ENCODE measurements at places on chromosomes 7 and 10.

DNA sequence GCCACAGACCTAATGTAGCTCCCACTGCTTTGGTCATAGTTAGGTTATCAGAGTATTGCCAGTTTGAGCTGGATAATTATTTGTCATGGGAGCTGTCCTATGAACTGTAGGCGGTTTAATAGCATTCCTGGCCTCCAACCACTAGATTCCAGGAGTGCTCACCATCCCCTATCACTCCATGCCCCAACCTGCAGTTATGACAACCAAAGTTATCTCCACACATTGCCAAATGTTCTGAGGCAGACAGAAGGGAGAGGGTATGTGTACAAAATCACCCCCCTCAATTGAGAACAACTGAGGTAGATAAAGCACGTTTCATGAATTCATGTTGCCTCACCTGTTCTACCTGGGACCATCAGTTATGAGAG lies 119.0 kb upstream of the CACUL1 start:
- DNase-seq: no peak

- no peak for DNase-seq
These were observed 134.7 kb downstream of the DNAJB6 start for GRCh38 chr7:157471259-157472125.

DNA sequence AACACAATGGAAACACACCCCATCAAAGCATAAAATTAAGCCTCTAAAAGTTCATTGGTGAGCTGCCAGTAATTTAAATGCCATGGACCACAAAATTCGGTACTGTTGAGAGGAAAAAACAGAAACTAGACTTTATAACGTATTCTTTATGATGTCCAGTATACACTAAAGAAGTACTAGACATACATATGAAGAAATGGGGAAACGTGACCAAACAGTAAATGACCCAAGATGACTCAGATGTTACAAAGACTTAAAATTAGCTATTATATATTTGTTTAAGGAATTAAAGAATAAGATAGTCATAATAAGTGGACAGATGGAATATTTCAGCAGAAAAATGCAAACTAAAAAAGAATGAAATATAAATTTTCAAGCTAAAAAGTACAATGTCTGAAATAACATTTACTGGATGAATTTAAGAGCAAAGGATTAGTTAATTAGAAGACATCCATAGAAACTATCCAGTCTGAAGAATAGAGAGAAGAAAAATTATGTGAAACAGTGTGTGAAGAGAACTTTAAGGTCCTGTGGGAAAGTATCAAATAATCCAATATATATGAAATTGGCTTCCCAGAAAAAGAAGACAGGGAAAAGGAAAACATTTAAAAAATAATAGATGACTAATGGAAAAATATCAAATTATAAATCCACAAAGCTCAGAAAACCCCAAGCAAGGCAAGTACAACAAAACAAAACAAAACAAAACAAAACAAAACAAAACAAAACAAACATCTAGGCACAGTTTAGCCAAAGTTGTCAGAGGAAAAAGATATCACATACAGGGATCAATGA lies 69.4 kb downstream of the SAMD9 start:
- DNase-seq: no peak

DNA sequence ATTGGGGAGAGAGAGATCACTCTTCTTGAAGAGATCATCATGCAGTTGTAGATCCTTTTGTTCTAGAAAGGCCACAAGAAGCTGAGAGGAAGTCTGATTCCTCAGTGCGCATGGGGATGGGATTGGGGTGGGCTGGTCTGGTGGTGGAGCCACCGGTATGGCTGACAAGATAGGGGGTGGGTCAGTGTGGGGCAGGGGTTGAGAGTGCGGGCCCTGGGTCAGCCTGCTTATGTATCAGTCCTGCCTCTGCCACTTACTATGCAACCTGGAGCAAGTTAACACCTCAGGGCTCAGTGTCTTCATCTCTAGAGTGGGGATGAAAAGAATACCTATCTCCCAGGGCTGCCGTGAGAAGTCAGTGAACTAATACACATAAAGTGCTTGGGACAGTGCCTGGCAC lies 8.0 kb downstream of the SMARCD3 start:
- no peak for DNase-seq

- no peak for DNase-seq
These were observed 411.8 kb downstream of the SDK1 start for GRCh38 chr7:3712841-3713240.

- DNase-seq: no peak
These were observed 5.8 kb downstream of the ZNF365 start for GRCh38 chr10:62380016-62380415.

- DNase-seq: no peak
These were observed 107.4 kb downstream of the FAM107B start for GRCh38 chr10:14667280-14667679.

- DNase-seq: no peak
These were observed 65.3 kb upstream of the NPTX2 start for GRCh38 chr7:98551611-98552273.

GRCh38 chr7:55004579-55004978 lies 14.2 kb upstream of the EGFR start:
- DNase-seq: no peak

DNA sequence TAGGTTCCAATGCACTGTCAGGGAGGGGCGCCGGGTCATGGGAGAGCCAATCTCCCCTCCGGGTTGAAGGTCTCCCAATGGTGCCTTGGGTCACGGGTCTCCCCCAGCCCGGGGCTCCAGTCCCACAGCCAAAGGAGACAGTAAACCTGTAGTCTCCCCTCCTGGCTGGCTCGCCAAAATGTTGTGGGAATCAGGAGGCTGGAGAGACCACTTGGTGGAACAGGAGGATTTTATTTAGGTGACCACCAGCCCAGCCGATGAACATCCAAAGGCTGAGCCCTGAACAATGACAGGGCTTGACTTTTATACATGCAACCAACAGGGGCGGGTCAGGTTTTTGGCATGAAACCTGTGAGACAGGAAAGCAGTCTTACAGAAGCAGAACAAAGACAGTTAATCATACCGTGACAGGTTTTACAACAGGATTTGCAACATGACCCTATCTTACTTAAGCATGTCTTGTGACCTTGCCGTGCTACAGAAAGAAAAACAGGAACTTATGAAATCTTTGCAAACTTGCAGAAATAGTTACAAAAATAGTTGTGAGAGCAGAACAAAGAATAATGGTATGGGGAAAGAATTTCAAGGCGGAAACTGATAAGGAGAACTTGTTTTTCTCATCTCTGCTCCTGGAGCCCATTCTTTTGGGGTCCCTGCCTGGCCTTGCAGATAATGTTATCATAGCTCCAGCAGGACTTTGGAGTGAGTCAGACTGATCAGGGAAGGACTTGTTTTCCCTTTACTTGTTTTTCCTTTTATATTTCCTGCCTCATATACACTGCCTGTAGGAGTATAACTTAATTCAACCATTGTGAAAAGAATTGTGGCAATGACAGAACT lies 7.1 kb downstream of the ERV3-1 start:
- DNase-seq: no peak

- no peak for DNase-seq
These were observed 34.5 kb upstream of the BPGM start for GRCh38 chr7:134612197-134612596.

- DNase-seq: no peak
These were observed 367.7 kb downstream of the PHF14 start for GRCh38 chr7:11341285-11341944.

DNA sequence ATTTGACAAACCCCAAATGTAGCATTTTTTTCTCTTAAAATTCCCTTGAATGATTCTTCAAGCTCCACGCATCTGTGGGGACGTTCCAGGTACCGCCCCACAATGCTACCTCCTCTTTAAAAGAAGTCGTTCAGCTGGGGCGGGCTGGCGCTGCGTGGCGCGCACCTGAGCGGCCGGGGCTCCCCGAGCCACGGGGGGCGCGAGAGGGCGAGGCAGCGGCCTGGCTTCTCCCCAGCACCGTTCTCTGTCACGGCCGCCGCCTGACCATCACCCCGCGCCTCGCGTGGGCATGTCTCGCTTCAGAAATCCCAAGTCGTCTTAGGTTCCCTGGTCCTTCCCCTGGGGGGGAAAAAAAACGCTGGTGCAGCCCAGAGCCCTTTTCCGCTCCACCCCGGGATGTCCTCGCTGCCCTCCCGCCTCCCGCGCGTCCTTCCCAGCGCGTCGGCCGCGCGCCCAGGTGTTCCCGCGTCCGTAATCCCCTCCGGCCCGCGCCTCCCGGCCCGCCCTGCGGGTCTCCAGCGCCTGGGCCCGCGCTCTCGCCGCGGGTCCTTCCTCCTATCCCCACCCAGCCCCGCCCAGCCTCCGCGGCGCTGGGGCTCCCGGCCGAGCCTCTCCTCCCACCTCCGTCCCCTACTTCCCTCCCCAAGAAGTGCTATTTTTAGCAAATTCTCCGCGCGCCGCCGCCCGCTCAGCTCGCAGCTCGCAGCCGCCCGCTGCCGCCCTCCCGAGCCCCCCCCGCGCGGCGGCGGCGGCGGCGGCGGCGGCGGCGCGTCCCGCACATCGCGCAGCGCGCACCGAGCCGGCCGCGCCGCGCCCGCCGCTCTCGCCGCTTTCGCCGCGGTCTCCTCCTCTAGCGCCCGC lies 58.7 kb upstream of the PRPS1L1 start:
- DNase-seq: peak; percentile 36

DNA sequence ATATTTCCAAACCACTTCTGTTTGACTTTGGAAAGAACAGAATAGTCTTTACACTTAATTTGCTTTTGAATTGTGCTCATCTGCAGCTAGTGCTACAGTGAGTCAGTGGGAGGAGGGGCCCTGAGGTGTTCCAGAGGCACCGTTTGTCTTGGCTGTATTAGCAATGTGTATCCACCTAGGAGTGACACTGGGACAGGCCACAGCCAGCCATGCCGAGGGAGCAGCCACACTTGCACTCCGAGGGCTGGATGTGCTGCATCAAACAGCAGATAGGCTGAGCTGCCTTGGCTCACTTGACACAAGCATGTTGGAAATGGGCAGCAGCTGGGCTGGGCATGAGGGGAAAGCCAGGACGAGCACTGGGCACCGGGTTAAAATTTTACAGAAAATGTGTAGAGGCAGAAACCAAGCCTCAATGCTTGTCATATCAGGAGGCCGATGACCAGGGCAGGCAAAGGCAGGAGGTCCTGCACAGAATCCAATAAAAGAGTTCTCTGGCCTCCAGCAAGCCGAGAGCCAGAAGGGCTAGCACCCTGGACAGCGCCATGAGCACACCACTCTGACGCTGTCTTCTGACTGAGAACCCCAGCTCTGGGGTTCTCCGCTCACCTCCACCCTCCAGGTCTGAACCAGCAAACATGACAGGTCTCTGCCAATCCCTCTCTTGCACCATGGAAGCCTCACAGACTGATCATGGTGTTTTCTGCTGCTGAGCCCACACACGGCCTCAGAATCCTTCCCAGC lies 163.3 kb downstream of the GRID1 start:
- DNase-seq: peak; percentile 75

DNA sequence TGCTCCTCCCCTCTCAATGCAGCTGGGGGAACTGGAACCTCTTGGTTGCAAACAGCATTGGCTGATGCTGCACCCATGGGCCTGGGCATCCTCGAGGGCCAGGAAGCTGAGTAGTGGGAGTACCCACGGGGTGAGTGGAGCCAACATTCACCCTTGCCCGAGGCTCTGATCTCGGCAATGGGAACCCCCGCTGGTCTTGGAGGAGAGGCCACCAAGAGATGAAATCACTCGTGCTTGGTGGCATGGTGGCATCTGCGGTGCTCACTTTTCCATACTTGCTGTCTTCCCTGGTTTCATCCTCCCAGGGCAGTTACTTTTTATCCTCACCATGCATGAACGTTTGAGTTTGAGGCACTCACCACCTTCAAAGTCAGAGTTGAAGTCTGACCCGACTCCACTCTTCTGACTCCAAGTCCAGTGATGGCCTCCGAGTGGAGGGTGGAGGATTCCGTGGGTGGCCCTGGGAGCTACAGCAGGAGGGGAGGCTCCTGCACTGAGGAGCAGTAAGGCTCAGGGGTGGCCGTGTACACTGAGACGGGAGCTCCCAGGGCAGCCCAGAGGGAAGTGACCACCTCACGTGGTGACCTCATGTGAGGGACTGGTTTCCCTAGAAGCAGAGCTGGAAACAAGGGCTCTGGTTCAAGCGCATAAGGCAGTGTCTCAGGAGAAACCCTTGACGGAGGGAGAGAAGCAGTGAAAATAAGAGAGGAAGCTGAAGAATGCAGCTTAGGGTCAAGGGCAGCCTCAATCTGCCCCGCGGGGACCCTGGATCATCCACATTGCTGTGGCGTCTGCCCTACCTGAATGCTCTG lies 349.1 kb downstream of the TCERG1L start:
- no peak for DNase-seq

DNA sequence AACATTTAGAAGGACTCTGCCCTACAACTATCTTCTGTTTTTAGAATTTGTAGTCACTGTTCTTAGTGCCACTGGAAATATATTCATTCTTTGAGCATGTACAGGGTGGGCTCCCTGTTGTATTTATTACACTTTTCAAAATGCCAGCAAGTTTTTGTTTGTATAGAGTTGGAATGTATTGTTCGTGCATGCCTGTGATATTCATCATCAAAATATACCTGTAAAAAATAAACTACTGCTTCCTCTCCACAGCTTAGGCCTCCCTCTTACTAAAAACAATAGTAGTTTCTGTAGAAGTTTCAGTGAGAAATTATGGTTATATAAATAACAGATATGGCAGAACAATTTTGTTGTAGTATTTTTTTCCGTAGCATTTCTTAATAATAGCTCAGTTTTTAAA lies 61.6 kb downstream of the NHLRC2 start:
- DNase-seq: no peak

GRCh38 chr7:52088008-52088901 lies 771.6 kb upstream of the COBL start:
- peak; percentile 83 for DNase-seq

DNA sequence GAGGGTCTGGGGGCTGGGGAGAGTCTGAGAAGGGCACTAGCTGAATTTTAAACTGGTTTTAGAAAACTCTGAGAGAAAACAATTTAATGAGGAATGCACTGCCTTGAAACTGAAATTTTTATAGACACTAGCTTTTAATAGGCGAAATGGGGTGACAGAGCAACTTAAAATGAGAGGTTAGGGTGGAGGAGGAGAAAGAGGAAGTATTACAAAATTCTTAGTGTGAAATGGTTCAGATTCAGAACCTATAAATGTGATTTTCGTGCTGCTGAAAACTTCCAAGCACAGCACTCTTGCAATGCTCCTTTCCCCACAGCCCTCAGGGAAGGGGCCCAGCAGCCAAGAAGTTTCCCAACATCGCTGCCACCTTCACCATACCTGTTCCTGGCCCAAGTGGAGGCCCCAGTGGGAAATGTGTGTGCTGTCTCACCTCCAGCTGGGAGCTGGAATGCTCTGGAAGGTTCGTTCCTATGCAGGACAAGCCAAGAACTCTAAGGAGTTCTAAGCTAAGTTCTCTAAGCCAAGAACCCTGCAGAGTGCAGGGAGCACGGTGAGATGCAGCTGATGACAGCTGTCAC lies 60.0 kb downstream of the ATXN7L1 start:
- no peak for DNase-seq

GRCh38 chr7:55191926-55192692 lies 173.0 kb upstream of the LANCL2 start:
- DNase-seq: no peak

GRCh38 chr10:62433181-62433692 lies 59.1 kb downstream of the ZNF365 start:
- no peak for DNase-seq

GRCh38 chr10:19033741-19034140 lies 14.9 kb upstream of the MALRD1 start:
- DNase-seq: no peak

Measured in WTC11 (cell line).